RCC 7860 (cell line): ENCODE measurements at places on chromosomes 12 and 14.

GRCh38 chr12:50609292-50609874 lies 104.6 kb downstream of the DIP2B start:
- DNase-seq, result no peak

DNA sequence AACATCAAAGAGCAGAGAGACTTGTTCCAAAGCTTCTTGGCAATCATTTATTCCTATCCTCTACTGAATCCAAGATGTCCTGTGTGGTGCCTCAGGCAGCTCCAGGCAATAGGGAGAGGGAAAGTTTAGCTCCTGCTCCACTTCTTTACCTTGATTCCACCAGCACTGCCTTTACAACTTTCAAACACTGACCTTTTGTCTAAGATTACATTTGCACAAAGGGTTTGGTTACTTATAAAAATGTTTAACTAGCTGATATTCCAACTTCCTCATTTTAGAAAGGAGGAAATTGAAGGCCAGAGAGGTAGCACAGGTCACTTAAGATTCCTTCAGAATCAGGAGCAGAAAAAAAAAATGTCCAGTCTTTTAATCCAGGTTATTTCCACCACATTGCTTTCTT lies 192.7 kb downstream of the BTG1 start:
- DNase-seq, result no peak

GRCh38 chr14:88195676-88196075 lies 127.4 kb downstream of the KCNK10 start:
- no peak for DNase-seq

DNA sequence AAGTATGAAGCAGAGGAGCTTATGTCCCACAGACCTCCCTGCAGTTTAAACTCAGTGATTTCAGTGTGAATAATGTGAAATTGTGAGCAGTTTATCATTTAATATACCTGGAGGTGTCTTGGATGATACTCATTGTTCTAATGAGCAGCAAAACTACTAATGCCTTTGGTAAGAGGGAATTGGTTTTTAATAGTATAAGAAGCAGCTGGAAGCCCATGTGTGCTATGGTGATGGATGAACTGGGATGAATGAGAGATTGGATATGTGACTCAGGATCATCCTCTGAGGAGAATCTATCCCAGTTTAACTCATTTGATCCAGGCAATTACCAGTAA lies 7.1 kb upstream of the CCDC184 start:
- no peak for DNase-seq

- DNase-seq, result no peak
These were observed 64.2 kb upstream of the FOXN3 start for GRCh38 chr14:89481196-89481595.

DNA sequence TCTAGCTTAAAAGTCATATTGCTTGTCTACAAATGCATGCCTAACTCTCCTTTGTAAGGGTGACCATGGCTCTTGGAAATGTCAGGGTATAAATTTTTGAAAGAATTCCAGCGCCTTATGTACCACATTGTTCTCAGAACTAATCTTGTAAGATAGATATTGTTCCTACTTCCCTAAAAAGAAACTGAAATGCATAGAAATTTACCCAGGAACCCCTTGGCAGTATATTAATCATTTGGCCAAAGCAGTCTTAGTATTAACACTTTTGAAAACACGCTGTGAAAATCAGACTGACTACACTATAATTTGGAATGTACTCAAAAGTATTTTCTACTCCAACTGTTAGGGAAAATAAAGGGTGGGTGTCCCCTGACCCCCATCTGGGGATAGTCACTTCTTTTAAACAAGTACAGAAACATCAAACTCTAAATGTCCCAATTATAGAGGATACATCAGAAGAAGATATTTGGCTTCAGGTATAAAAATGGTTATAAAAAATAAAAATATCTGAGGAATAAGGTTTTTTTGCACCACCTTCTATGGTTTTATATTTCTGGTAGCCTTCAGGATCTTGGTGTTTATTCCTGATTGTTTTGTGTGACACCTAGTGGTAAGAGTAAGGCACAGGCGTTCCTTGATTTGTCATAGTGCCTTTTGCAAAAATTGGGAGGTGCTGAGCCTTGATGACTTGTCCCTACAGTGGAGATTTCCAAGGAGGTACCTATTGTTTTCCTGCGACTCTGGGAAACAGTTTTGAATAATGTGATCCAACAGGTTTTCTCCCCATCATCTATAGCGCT lies 2.2 kb upstream of the NFKBIA start:
- peak; percentile 50 for DNase-seq

DNA sequence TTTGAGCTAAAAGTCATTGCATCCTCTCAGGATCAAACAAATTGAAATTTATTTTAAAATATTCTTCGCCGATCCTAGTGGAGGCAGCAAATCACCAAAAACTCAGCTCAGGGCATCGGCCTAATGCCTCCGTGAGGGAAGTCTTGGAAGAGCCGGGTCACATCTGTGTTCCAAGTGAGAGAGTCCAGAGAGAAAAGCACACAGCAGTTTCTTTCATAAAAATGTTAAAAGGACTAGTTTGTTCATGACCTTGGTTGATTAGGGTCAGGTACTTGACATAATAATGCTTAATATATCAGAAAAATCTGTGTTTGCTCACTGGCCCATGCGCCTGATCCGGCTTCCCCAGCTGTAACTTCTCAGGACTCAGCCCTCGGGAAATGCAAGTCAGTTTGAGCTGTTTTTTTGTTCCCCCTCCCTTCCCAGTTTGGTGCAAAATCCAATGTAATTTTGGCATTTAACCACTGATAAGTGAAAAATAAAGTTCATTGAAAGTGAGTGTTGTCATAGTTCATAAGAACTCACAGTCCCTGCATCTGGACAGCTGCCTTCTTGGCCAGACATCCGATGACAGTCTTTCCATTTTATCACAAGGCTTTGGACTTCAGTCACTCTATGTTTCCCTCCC lies 161.7 kb downstream of the CAND1 start:
- DNase-seq, result no peak

- DNase-seq, result no peak
These were observed 12.2 kb upstream of the CALCOCO1 start for GRCh38 chr12:53739214-53740129.

- DNase-seq, result no peak
These were observed 4.0 kb downstream of the NANOG start for GRCh38 chr12:7793211-7793610.

GRCh38 chr14:52801014-52801712 lies 9.8 kb upstream of the GNPNAT1 start:
- peak; percentile 93 for DNase-seq

- no peak for DNase-seq
These were observed 9.2 kb upstream of the SIVA1 start for GRCh38 chr14:104743461-104744380.

- DNase-seq, result no peak
These were observed 356.4 kb upstream of the SEL1L start for GRCh38 chr14:81890020-81890419.

DNA sequence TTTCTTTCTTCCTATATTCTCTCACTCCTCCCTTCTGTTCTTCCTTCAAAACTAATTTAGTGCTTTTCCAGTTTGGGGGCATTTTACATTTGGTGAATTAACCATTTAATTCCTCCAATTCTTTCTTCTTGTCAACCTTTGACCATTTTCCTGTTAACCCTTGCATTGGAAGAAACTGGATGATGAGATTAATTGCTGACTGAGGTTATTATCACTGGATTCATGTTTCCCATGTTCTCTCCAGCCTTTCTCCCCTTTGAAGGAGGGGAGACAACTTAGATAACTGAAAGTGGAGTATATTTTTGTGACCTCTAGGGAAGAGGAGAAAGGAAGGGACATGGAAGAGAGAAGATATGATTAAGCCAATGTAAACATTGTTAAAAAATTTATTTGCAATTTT lies 70.5 kb downstream of the SLCO1A2 start:
- DNase-seq, result no peak

- no peak for DNase-seq
These were observed 673 bp downstream of the BEGAIN start for GRCh38 chr14:100586403-100587085.

DNA sequence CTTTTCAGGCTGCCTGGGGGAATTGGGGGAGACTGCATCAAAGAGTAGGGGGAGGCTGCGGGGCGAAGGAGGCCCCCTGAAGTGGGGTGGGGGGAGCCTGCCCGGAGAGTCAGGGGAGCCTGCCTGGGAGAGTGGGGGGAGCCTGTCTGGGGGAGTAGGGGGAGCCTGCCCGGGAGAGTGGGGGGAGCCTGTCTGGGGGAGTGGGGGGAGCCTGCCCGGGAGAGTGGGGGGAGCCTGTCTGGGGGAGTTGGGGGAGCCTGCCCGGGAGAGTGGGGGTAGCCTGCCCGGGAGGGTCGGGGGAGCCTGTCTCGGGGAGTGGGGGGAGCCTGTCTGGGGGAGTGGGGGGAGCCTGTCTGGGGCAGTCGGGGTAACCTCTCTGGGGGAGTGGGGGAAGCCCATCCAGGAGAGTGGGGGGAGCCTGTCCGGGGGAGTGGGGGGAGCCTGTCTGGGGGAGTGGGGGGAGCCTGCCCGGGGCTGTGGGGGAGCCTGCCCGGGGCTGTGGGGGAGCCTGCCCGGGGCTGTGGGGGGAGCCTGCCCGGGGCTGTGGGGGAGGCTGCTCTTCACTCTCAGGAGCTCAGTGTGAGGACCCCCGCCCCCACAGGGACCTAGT lies 6.5 kb upstream of the DEGS2 start:
- DNase-seq, result no peak

DNA sequence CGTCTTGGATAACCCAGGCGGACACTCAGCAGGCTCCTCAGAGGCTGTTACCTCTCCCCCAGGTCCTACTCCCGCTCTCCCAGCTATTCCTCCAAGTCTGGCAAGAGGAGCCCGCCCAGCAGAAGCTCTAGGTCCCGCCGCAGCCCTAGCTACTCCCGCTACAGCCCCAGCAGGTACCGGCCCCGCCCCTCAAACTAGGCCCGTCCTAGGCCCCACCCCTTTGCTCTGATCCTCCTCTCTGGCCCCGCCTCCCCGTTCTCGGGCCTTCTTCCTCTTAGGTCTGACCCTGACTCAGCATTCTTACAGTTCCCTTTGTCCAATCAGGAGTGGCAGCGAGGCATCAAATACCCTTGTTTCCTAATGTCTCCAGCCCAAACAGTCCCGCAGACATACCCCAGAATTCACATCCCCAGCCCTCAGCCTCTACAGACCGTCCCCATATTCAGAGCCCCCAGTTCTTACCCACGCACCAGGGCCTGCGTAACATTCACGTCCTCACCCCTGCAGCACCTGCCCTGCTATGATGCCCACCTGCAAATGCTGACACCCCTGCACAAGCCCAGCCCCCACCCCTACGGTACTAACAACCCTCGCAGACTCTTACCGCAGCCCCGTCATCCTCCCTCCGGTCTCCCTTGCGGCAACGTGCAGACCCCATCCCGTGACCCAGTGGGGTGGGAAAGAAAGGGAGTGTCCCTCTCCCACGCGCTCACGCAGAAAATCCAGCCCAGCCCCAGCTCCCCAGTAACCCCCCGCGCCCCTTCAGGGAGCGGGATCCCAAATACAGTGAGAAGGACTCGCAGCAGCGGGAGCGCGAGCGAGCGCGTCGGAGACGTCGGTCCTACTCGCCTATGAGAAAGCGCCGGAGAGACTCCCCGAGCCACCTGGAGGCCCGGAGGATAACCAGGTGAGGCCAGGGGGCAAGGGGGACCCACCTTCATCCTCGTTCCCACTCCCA lies 25.0 kb upstream of the HSPB8 start:
- DNase-seq, result no peak

- no peak for DNase-seq
These were observed 33.4 kb downstream of the NELL2 start for GRCh38 chr12:44842669-44843068.

DNA sequence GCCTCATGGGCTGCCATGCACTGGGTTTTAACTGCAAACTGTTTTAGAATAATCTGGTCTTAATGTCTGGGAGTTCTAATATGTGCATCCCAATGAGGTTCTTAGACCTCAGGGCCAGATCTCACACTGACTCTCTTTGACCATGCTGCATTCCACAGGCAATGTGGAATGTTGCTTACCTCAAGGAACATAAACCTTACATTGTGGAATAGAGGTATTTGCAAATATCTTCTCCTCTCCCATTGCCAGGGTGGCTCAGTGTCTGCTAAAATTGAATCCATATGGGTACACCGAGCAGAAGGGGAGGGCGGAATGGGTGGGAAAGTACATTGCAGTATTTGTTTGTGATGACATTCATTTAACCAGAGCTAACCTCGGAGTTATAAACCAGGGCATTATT lies 78.6 kb downstream of the CHST11 start:
- no peak for DNase-seq

DNA sequence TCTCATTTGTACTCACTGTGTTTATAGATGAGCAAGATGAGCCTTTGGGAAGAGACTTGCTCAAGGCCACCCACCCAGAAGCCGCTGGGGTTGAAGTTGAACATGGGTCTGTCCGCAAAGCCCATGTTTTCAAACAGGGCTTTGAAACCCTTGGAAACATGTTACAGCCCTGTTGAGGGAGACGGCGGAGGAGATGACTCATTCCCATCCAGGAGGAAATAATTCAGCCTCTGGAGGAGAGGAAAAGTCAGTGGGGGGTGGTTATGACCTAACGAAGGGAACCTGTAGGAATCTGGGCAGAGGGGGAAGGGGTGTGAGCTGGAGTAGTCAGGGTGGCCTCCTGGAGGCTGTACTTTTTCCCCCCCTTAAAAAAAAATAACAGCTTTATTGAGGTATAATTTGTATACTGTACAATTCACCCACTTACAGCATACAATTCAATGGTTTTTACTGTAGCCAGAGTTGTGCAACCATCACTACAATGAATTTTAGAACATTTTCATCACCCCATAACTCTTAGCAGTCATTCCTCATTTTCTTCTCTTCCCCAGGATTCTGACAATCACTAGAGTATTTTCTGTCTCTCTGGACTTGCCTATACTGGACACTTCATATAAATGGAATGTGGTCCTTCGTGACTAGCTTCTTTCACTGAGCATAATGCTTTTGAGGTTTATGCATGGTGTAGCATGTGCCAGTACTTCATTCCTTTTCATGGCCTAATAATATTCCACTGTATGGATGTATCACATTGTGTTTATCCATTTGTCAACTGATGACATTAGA lies 1.9 kb upstream of the RIN3 start:
- DNase-seq, result peak; percentile 88

DNA sequence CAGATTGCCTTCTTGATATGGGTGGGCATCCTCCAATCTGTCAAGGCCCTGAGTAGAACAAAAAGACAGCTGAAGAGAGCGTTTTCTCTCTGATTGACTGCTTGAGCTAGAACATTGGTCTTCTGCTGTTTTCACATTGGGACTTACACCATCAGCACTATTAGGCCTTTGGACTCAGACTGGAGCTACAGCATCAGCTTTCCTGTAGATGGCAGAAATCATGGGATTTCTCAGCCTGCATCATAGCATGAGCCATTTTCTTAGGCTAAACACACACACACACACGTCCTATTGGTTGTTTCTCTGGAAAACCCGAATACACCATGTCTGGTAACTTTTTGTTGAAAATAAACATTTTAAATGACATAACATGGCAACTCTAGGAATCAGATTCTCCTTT lies 15.8 kb upstream of the PPM1A start:
- no peak for DNase-seq

GRCh38 chr14:77094672-77095284 lies 3.3 kb upstream of the CIPC start:
- peak; percentile 30 for DNase-seq
